ENCODE measurements at places on chromosomes 5 and 9.

GRCh38 chr5:14838396-14839319 lies 32.9 kb downstream of the ANKH start:
- no peak for DNase-seq

GRCh38 chr5:124227914-124228313 lies 518.5 kb downstream of the ZNF608 start:
- no peak for DNase-seq

- no peak for DNase-seq
These were observed 1.3 kb downstream of the NOTCH1 start for GRCh38 chr9:136544548-136544963.

- DNase-seq: no peak
These were observed 231.0 kb downstream of the NNT start for GRCh38 chr5:43833961-43834360.

GRCh38 chr9:105007143-105007542 lies 79.2 kb upstream of the ABCA1 start:
- no peak for DNase-seq

DNA sequence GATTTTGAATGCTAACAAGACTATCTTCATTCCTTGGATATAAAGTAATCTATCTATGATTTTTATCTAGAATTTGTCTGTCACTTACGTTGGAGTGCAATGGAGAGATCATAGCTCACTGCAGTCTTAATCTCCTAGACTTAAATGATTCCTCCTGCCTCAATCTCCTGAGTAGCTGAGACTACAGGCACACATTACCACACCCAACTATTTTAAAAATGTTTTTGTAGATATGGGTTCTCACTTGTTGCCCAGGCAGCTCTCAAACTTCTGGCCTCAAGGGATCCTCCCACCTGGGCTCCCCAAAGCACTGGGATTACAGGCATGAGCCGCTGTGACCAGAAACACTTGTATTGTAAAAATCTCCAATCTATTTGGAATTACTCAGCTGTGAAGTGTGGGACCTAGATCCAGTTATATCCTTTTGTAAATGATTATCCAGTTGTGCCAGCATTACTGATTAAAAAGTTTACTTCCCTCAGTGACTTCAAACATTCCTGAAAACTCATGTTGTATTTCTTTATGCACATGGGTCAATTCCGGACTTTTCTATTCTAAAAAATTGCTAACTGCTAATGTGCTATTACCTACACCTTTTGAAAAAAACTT lies 1793.8 kb upstream of the WWC1 start:
- DNase-seq: no peak

Data from activated naive CD4-positive, alpha-beta T cell (primary cell).